ENCODE measurements at places on chromosomes 4 and X.

DNA sequence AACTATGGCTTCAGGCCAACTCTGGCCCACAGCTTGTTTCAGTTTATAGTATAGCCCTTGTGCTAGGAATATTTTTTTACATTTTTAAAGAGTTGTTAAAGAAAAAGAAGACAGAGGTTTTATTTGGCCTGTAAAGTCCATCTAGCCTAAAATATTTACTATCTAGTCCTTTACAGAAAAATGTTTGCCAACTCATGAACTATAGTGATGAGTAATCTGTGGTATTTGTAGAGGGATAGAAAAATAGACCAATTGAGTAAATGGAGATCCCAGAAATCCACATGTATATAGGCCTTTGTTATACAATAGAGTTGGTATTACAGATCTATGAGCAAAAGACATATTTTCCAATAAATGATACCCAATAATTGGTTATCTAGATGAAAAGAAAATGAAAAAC, 288.7 kb downstream of the PRDM5 start:
- DNase-seq: no peak

DNA sequence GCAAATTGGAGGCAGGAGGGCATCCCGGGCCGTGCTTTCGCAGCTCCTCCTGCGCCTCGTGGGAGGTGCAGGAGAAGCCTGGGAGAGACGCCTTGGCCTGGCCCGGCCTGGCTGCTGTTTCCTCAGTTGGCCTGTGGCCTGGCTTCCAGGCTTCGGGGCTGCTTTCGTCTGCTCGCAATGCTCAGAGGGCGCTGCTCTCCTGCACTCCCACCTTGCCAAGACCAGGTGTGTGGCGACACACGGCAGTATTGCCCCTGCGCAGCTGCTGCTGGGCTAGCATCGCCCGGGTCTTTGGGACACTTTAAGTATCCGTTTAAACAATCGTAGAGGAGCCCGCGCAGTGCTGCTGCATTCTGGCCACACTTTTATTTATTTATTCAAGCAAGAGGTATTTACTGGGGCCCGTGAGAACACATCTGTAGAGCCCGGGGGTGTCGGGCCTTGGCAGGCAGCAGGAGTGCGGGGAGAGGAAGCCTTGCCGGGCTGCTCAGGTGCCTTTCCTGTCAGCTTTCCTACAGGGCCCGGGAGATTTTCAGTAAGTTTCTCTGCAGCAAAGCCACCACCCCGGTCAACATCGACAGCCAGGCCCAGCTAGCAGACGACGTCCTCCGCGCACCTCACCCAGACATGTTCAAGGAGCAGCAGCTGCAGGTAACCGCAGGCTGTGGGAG, 26.2 kb upstream of the HGFAC start:
- DNase-seq: no peak

- no peak for DNase-seq
These were observed 42.4 kb upstream of the PABPC4L start for GRCh38 chr4:134243742-134244713.

- DNase-seq: no peak
These were observed 77.1 kb upstream of the PABPC4L start for GRCh38 chr4:134278675-134279074.

DNA sequence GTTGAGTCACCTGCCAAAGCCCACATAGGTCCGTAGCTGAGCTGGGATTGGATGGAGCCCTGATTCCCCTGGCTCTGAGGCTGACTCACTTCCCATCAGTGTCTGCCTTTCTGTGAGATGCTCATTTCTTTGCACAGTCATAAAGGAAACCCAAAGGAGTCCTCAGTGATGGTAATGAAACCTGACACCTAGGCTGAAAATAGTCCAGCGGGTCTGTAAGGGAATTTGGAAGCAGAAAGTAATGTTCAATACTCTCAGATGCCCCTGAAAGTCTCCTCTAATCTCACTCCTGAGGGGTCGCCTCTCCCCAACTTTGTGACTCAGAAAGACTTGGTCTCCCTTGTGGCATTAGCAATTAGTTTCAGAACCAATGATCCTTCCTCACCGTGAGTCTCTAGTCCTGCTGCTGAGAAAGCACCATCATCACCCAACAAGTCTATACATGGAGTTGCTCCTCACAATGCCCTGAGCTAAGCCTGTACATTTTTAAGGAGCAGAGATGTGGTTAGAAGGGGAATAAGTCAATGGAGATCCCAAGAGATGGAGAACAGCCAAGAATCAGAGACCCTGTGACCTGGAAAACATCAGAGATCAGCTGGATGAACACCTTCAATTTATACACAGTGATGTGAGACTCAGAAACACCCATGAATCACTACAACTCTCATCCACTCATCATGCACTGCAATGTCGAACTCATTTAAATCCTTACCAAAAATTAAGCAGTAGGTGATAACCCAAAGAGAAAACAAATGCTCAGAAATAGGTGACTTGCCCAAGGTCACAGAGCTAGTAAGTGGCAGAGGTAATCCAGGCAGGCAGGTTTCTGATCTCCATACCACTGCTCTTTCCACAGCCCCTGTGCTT, 219.0 kb upstream of the CPEB2 start:
- DNase-seq: peak; percentile 31

- DNase-seq: no peak
These were observed 105.7 kb upstream of the PDLIM3 start for GRCh38 chr4:185640811-185641675.
